ENCODE measurements at places on chromosomes 6 and 20.

- DNase-seq, result no peak
Observed at GRCh38 chr6:79062708-79063107, 15.3 kb downstream of the PHIP start.

DNA sequence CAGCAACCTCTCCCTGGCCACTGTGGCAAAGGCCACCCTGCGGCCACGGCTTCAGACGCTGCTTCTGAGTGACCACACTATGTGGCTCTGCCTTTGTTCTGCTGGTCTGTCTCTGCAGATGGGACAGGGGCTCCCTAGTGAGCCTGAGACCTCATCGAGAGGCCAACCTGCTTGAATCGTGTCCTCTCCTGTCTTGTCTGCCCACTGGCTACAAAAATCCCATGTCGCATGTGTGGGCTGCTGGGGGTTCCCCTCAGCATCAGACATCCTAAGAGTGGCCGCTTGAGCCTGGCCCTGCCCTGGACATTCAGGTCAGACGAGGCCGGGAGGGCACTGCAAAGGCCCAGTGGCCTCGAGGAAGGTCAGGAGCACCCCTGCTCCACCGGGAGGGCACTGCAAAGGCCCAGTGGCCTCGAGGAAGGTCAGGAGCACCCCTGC lies 222.9 kb downstream of the DLL1 start:
- no peak for DNase-seq

- no peak for DNase-seq
Observed at GRCh38 chr6:100662264-100662663, 197.5 kb upstream of the SIM1 start.

DNA sequence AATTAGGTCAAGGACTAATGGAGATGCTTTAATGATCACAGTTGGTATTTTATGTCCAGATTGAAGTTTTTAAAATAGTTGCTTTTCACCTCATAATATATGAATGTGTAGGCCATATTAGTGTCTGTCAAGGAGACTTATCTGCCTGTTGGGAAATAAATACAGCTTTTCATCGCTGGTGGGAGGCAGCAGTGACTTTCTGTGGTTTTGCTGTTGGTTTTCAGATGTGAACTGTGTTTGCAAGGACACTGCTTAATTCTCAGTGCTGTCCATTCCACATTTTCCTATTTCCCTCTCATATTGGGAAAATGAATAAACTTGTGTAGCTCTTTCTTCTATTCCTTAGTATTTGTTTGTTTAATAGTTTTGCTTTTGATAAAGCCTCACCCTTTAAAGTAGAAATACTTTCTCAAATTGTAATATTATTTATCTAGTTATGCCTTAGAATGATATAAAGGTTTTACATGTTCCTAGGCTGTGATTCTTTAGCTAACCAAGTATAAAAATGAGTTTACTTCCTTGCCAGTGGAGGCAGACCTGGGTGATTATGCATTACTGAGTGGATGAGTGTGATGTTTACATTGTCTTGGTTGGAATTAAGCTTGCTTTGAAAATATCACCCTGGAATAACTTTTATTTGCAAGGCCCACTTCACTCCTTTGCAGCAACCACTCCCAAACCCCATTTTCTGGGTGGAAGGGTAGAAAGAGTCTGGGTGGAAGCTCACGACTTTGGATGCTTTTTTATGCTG lies 3.3 kb downstream of the PLCB4 start:
- DNase-seq, result no peak

DNA sequence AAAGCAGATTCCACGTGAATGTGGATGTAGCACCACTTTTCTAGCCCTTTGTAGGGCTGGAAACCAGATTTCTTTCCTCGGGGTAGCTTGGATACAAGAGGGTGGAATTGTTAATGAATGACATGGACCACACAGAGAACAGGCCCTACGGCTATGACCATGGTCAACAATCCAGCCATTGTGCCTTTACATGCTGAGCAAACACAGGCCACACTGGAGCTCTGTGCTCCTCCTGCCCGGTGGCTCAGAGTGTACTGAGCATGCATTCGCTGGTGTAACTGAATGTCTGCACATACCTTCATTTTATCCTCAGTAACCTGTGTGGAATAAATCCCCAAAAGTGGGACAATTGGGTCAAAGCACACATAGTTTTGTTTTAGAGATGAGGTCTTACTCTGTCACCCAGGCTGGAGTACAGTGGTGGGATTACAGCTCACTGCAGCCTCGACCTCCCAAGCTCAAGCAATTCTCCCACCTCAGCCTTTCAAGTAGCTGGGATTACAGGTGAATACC lies 32.8 kb downstream of the LRP11 start:
- DNase-seq, result no peak

DNA sequence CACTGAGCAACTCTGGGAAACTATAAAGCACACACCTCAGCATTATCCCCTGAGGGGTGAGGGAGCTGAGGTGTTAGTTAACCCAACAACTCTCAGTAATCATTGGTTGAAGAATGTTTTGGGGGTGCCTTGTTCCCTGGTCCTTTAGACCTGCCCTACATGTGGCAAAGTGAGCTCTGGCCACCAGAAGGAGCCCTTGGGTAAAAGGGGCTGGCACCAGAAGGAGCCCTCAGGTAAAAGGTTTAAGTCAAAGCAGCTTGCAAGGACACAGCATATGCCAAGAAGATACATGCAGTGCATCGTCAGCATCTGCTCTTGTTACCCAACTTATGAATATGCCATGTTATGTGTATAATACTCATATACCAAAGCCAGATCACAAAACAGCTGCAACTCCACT lies 1081.7 kb downstream of the KIF16B start:
- no peak for DNase-seq

Data from activated CD4-positive, alpha-beta T cell treated with anti-CD3 and anti-CD28 coated beads, Interleukin-2, Interleukin-4, amounts not matched to agents 100 ng/mL and 50 ng/mL, durations not matched to agents 16 hours and 8 hours (primary cell).